SK-MEL-5 (cell line): ENCODE measurements at places on chromosomes 2 and 18.

GRCh38 chr2:210756855-210757254 lies 200.5 kb downstream of the CPS1 start:
- no peak for DNase-seq

- DNase-seq, result peak; percentile 79
Measured at GRCh38 chr2:133171393-133172004, 396.8 kb downstream of the NCKAP5 start.

- DNase-seq, result no peak
Measured at GRCh38 chr2:180705122-180705521, 275.3 kb upstream of the UBE2E3 start.

DNA sequence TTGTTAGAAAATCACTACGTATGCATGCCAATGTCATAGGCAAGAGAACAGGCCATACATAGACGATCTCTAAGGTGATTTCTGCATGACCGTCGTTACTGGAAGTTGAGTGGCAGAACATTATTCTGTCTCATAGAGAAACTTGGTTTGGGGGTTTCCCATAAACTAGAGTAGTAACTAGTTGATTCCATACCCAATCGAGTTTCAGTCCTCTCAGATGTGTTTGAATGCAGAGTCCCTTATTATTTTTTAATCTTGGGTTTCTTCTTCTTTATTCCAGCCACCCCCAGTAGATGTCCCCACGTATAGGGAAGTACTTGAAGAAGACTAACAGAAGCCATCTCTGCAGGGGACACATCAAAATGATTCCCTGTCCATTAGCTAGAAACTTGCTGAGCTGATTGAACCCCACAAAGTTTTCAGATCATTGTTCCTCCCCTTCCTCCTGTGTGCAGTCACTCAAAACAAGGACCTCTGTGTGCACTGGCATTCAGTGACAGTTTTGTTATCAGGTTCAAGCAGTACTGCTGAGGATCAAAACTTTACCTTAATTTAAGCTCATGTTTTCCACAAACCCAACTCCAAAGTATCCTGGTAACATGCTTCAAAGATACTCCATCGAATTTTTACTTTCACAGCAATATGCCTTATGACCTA lies 68.4 kb upstream of the CDCA7 start:
- DNase-seq, result peak; percentile 25

DNA sequence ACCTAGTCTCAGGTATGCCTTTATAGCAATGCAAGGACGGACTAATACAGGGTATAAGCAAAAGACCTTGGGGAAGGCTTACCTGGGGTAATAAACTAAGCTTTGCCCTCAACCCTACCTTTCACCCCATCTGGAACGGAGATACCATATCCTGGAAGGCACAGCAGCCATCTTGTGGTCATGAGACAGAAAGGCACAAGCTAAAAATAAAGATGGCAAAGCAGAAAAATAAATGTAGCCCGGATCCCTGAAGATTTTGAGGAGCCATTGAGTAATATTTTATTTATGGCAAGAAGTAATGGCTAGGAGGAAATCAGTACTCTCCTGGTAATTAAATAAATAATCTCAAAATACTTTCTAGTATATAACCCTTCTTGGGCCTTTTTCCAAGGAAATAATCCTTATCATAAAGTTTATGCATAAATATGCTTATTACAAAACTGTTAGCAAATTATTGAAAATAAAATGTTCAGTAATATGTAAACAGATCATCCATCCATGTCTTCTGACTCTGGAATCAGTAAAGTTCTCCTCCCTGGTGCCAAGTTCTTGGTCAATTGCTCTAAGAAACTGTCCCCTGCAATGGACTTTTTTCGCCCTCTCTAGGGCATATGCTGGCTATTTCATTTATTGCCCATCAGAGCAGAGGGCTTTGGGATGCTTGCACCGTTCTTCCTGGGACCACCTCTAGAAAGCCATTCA lies 198.7 kb downstream of the SPP2 start:
- DNase-seq, result no peak

DNA sequence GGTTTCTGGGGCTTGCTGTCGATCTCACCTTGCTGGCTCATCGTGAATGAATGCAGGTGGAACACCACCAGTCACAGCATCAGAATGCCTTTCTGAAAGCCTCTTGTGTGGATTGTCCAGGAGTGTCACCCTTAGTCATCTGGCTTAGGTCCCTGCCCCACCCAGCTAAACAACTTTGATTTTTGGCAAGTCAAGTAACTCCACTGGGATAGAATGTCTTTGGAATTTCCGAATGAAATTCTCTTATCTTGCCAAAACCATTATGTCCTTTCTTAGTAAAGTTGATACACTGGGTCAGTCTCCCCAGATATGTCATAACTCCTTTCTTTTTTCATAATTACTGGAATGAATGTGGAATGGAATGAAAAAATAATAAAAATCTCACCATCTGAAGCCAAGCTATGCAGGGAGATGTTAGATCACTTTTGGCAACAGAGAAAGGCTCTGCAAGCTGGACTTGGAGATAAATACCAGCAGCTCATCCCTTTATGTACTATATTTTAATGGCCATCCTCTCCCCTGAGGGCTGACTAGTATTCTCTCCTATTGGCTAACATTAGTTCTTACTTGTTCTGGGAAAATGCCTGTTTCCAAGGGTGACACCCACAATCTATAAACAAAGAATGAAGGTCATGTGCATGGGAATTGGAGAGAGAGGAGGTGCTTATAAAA lies 35.4 kb downstream of the INSIG2 start:
- no peak for DNase-seq

DNA sequence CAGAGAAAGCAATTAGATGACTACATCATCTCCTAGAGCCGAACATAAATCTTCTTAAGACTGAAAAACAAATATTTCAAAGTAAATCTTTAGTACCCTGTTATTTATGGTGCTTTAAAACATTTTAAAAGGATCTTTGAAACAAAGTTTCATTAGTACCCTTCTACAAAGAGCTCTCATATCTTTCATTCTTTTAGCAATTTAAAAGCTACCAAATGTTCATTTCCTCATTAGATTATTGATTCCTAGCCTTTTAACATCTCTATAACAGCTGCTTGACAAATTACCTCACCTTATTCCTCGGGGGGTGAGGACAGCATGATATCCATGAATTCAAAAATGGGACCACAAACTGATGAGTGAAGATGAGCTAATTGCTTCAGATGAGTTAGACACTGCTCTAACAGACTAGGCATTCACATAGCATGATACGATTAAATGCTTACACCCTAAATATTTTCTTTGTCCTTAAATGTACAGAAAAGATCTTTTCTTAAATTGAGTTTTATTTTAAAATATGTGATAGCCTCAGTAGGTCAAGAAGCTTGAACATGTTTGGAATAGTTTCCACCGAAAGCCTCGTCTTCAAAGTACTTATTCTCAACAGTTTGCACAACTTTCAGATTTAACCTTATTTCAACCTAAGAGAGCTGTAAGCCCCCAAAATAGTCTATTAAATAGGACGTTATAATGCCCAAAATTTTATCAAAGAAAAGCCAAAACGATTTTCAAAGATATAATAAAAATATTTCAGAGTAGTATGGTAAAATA lies 2.1 kb downstream of the ATAD2B start:
- DNase-seq, result no peak

DNA sequence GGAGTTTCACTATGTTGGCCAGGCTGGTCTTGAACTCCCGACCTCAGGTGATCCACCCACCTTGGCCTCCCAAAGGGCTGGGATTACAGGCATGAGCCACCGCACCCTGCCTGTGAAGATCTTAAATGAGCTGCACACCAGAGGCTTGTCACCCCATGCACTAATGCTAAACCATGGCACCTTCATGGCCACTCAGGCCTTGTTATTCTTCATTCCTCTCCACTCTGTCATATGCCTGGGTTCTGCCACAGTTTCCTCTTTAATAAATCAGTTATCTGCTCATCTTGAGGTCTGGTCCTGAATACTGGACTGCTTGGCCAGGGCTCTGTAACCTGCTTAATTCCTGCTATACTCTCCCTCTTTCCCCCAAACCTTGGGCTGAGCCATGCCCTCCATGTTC lies 303.9 kb upstream of the FBXO11 start:
- DNase-seq, result no peak

DNA sequence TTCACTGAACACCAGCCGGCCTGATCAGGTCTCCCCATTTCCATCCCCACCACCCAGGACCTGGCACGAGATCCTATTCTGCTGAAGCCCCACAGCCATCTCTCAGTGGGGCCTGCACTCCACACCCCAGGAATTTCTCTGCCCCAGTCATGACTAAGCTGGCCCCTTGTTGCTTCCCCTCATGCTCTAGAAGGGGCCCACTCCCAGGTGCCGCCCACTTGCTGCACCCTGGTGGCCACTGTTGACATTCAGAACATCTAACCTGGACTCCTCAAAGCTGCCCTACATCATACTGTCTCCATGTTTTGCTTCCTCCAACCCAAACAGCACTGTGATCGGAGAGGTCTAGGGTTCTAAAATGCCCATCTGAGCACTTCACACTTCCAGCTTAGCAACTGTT lies 90.7 kb upstream of the KLHL29 start:
- no peak for DNase-seq

DNA sequence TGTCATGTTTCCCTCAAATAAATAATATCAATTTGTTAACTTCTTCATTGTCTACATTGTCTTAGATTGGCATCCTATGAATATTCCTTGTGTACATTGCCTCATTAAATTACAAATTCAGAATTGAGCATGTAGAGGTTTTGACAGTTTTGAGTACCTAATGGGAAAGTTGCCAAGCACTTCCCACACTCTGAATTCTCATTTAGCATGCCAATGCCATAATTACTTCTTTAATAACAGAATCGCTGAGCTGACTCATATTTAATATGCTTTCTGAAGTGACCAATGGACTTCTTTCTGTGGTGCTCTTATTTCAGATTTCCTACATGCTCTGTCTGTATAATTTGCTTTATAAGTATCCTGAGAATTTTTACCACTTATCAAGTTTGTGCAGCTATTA lies 114.4 kb upstream of the NOL4 start:
- no peak for DNase-seq

DNA sequence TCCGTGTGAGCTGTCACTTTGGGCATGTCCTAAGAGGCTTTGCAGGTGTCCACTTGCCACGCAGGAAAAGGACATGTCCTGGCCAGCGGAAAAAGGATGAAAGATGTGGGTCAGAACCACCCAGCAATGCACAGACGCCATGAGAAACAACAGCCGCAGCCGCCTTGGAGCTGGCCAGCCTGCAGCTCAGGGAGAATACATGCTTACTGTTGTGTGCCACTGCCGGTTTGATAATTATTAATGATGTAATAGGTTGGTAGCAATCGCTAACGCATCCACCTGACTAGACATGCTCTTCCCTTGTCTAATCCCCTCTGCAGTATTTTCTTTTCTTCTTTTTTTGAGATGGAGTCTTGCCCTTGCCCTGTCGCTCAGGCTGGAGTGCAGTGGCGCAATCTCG lies 221.7 kb downstream of the HAUS1 start:
- no peak for DNase-seq

DNA sequence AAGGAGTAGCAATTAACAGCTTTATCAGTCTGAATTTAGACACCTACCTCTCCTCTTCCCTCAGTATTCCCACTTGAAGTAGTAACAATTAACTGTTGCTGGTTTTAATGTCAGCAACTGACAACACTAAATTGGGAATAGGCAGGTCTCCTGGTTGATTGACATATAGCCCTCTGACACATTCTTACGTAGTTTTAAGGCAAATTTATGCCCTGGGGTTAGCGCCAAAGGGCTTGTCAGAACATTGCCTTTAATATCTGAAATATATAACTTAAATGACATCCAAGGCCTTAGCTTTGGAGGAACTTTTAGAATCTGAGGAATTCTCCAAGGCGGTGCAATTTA lies 7.4 kb downstream of the ASXL3 start:
- no peak for DNase-seq

GRCh38 chr2:146240391-146240790 lies 1604.4 kb upstream of the ACVR2A start:
- DNase-seq, result no peak

GRCh38 chr2:168030862-168031624 lies 216.4 kb downstream of the STK39 start:
- no peak for DNase-seq

DNA sequence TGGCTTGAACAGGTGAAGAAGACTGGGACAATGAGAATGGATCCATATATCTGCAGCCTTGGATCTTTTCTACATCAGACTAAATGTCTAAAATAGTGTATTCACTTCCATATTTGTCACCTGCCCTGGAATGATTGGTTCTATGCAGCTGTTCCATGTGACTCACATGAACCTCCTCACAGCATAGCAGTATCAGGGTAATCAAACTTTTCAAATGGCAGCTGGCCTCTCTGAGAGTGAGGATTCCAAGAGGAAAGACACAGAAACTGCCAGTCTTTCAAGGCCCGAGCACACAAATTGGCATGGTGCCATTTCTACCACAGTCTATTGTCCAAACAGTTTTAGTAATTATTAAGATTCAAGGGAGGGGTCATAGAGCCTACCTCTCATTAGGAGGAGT lies 859.3 kb downstream of the BCL11A start:
- no peak for DNase-seq

- no peak for DNase-seq
Measured at GRCh38 chr2:216372761-216373291, 543 bp upstream of the MARCHF4 start.

DNA sequence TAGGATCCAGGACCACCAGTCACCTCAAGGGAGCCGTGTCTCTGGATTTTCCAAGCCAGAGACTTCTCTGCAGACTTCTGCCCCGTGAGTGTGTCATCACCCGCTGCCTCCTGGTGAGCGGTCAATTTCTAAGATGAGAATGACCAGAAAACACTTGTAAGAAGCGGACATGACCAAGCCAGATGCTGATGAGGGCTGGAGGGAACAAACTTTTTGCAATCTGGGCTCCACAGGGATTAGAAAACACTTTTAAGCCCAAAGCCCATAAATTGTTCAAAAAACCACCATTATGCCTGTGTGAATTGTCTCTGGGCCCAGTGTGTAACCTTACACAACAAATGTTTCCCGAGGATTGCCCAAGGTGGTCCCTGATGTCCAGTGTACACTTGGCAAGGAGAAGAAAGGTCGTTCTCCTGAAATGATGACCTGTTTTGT lies 5.3 kb upstream of the NPPC start:
- no peak for DNase-seq

GRCh38 chr2:221673248-221673647 lies 101.1 kb upstream of the EPHA4 start:
- DNase-seq, result no peak

GRCh38 chr2:68762665-68763064 lies 28.1 kb downstream of the ARHGAP25 start:
- no peak for DNase-seq

- no peak for DNase-seq
Measured at GRCh38 chr2:187936228-187936627, 355.4 kb upstream of the GULP1 start.

- no peak for DNase-seq
Measured at GRCh38 chr18:29647700-29648099, 1394.8 kb downstream of the DSC3 start.
